ENCODE measurements at places on chromosomes 7 and 10.

DNA sequence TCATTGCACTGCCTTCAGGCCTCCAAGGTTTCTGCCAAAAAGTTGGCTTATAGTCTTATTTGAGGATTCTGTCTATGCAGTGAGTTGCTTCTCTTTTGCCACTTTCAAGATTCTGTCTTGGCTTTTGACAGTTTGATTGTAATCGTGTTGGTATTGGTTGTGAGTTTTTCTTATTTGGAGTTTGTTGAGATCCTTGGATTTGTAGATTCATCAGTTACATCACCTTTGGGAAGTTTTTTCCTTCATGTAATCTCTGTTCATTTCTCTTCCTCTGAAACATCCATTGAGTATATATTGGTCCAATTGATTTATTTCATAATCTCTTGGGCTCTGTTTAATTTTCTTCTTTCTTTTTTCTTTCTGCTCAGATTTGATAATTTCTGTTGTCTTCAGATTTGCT is 59.8 kb downstream of the SEPTIN7 start:
- DNase-seq, result no peak

DNA sequence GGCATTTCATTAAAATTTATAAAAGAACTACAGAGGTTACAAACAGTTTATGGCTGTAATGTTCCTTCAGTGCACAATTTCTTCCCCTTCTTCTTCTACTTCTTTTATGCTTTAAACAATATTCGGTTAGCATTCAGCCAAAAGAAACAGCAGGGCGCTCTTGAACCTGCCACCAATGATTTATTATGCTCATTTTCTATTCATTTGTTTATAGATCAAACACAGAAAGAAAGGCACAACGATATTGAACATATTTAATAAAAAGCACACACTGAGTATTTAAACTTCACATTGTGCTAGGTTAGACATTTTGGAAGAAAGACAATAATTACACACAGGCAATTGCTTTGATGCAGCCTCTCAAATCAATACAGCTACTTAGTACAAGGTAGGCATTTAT is 1025.8 kb upstream of the LRRN3 start:
- DNase-seq, result no peak

DNA sequence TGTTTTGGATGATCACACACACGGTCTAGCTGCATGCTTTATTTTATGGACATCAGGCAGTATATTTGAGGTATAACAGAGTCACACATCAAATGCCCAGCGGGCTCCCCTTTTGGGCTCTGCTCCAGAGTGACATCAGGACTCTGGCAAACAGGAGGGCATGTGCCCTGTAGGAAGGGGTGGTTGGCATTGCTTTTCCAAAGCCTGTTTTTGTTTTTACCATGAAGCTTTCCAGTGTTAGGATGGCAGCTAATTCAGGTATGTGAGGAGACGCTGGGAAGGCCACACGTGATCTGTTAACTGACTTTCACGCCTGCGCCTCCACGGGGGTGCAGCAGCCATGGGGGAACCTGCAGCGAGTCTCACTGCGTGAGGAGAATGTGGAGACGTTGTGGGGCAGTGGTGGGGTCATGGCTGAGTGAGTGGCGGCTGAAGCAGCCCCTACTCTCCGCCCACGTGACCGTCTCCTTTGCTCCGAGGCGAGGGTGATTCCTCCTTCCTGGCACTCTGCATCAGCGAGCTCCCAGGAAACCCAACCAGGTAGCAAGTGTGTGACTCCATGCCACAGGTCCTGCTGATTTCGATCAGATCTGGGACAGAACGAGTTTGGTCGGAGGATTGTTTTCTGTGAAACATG is 117.7 kb downstream of the ANKRD61 start:
- no peak for DNase-seq

DNA sequence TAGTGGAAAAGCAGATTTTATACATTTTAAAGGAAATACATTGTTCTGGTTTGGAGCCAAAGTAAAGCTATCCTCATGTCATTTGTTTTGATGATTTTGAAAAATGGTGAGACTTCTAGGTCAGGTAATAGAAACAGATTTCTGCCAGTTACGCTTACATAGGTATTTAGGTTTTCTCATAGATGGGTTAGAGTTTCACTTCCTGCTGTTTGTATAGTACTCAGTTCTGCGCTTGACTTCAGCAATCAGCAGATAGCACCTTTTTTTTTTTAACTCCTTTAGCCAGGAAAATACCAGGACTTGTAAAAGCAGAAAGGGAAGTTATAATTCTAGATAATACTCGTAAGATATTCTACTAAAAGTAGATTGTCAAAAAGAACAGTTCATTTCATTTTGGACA is 209.8 kb upstream of the POM121L12 start:
- no peak for DNase-seq

DNA sequence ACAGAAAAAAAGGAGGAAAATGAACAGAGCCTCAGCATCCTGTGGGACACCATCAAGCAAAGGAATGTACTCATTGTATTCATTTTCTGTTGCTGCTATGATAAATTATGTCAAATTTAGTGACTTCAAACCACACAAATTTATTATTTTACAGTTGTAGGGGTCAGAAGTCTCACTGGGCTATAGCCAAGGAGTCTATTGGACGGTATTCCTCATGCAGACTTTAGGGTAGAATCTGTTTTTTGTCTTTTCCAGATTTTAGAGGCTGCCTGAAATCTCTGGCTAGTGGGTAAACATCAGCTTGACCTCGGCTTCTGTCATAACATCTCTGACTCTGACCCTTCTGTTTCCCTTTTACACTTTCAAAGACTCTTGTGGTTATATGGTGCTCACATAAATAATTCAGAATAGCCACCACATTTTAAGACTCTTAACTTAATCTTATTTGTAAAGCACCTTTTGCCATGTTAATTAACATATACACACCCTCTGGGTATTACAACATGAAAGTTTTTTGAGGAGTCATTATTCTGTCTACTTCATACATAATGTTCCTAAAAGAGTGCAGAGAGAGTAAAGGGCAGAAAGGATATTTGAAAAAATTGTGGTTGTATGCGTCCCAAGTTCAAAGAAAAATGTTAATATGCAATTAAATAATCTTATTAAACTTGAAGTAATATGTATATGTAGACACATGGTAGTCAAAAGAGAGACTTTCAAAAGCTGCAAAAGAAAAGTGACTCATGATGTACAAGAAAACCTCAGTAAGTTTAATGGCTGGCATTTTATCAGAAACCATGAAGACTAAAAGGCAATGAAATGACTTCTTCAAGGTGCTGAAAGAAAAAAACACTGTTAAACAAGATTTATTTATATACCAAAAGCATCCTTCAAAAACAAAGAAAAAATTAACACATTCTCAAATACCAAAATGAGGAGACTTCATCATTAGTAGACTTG is 70.8 kb upstream of the MEOX2 start:
- no peak for DNase-seq

DNA sequence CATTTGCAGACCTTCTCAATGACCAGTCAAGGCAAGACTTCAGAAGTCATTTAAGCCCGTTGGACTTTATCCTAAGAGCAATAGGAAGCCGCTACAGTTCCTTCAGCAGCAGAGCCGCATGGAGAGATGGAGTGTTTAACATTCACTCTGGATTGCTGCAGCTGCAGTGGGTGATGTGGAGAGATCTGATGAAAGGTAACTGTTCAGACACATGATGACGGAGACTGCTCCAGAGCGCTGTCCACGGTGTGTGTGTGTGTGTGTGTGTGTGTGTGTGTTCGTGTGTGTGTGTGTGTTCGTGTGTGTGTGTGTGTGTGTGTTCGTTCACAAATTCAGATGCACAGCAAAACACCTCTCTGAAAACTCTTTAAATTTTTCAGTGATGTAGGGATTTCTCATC is 37.0 kb downstream of the SEC61G start:
- DNase-seq, result no peak

DNA sequence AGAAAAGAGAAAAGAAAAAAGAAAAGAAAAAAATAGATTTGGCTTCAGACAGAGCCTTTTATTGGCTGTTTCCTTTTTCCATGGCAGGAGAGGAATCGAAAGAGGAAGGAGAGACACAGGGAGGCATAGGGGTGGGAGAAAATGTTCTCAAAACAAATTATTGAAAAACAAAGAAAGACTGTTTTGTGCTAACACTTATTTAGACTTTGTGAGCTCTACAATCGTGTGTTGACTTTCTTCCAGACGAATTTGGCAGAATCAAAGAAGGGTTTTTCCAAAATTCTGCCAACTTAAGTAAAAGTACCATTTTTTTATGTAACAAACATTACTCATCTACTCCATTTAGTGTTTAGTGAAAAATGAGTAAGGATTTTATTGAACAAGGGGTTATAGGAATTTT is 982.2 kb downstream of the REEP3 start:
- DNase-seq, result no peak

- DNase-seq, result no peak
Observed at GRCh38 chr7:114630201-114630990, 215.8 kb downstream of the FOXP2 start.

GRCh38 chr7:97466071-97466470 is 265.8 kb upstream of the TAC1 start:
- no peak for DNase-seq

DNA sequence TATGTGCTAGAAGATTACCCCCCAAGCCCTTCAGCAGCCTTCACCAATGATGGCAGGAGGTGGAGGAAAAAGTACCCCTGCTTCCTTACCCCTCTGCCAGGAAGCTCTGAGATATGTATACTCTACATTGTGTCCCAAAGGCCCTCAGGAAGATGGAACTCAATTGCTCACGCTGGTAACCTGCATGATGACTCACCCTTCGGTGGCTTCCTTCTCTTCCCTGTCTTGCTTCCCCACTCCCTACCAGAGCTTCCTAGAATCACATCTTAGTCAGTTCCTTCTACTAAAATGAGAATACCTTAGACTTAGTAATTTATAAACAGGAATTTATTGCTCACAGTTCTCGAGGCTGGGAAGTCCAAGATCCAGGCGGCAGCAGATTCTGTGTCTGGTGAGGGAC is 405.6 kb downstream of the TYW1 start:
- DNase-seq, result no peak

- peak; percentile 85 for DNase-seq
Observed at GRCh38 chr10:91598211-91598977, 34.5 kb downstream of the PPP1R3C start.

- DNase-seq, result no peak
Observed at GRCh38 chr7:70994176-70994575, 137.8 kb upstream of the GALNT17 start.

DNA sequence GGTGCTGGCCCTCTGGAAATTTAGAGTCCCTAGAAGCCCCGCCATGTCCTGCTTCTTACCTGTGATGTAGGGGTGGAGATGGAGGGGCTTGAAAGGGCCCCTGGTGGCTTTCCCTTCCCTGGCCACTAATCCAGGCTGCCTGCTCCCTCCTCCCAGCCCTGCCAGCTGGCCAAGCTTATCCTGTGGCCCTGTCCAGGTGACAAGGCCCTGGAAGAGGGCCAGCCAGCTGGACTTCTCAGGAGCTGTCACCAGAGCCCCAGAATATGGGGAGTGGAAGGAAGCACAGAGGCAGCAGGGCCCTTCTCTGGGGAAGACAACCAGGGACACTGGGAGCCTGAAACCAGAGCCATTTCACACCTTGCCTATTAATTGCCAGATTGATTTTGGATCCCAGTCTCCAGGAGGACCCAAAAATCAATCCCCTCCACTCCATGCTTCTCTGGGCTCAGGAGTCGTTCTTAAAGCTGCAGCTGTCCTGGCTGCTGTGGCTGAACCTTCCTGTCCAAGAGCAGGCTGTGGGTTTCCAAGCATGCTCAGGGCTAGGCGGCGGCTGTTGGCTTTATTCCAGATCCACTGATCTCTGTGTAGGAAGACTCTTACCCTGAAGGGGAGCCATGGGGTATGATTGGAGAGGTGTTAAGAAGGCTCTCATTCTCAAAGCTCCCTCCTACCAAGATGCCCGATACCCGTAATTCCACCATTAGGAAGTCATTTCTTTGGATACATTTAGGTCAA is 52.6 kb upstream of the PCBD1 start:
- no peak for DNase-seq

DNA sequence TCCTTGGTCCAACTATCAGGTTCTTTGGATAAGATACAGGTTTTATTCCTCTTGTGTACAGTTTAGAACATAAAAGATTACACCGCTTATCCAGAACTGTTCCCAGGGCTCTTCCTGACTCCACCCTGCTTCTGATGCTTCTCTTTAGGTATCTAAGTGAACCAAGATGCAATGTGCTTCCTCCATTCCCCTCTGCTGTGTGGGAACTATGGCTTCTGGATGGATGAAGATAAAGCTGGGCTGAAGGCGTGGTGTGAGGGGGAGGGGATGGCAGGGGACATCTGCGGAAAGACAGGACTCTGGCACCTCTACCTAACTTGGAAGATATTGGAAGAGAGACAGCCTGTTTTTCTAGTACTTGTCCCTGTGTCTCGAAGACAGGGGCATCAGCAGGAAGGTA is 209.9 kb upstream of the TBX20 start:
- DNase-seq, result no peak

Data from kidney glomerular epithelial cell (primary cell).